ENCODE measurements at places on chromosomes 6 and 20. TPM values are rescaled to one million over a fixed set of nuclear protein-coding genes. Genes with fewer than 3 reads are reported as not detected.

Gene CDSN
- not detected for polyA plus RNA-seq

Gene HCK
- 26.7 TPM for polyA plus RNA-seq

Gene OR2J3
- not detected for polyA plus RNA-seq

Gene STK4
- polyA plus RNA-seq = 199 TPM

Gene MED23
- 11.4 TPM for polyA plus RNA-seq

Gene WFDC11
- not detected for polyA plus RNA-seq

Gene SEL1L2
- not detected for polyA plus RNA-seq

Gene CYP21A2
- not detected for polyA plus RNA-seq

Gene WFDC5
- not detected for polyA plus RNA-seq

Gene GABRR2
- not detected for polyA plus RNA-seq

Gene LY86
- polyA plus RNA-seq = 407 TPM

Gene OR2H2
- not detected for polyA plus RNA-seq

Gene ABHD16B
- 1.1 TPM for polyA plus RNA-seq

Gene ULBP2
- not detected for polyA plus RNA-seq

Gene PRL
- polyA plus RNA-seq = not detected

Gene C6orf141
- not detected for polyA plus RNA-seq

Gene PTK6
- polyA plus RNA-seq = 0.80 TPM

Data from naive B cell (primary cell).